ENCODE measurements at places on chromosomes 2 and 18.
A peak's percentile ranks its signal among the peaks of the same experiment; 100 is the strongest.

DNA sequence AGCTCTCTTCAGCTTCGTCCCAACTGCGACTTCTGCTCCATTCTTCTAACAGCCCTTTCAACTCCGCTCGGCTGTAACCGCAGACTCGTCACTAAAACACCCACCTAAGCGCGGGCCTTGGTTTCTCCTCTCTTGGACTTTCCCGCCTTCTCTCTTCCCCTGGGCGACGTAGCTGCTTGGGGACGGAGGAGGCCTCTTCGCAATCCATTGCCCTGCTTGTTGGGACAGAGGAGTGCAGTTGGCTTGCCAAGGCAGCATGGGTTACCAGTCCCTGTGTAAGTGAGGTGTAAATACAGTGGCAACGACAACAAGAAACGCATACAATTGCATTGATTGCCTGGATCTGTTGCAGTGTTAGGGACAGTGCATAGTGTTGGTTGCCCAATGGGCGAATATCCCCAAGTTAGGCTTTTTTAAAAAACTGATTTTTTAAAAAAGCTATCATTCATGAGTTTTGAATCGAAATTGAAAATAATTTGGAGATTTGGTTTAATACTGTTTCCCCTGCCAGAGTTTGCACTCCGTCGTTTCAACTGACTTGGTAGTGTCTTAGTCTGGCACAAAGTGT lies 484 bp upstream of the DARS1 start:
- peak; percentile 84 for DNase-seq

DNA sequence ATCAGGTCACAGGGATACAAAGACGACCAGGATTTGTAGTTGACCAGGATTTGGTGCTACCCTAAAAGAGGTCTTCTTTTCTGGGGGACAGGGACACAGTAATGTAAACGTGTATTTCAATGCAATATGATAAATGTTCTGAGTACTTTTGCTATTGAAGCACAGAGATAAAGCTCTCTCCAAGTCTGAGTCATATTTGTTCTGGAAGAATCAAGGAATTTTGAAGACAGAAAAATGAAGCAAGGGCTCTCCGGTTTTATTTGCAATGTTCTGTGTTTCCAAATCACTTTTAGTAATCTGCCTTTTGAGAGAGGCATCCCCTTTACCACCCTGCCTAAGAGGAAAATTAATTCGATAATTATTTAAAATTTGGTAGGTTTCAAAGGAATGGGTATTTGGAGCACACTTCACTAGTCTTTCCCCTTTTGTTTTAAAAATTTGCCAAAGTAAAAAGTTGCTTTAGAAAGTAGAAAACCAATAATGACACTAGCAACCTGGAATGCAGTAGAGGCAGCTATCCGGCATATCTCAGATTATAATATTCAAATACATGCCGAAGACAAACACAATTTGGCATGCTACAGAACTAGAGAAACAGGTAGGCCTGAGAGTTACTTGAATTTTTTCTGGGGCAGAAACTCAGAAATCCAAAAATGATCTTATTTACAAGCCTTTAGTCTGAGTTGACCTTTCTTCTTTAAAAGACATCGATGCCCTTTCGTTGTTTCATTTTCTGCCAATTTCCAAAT lies 82.7 kb downstream of the MREG start:
- no peak for DNase-seq

DNA sequence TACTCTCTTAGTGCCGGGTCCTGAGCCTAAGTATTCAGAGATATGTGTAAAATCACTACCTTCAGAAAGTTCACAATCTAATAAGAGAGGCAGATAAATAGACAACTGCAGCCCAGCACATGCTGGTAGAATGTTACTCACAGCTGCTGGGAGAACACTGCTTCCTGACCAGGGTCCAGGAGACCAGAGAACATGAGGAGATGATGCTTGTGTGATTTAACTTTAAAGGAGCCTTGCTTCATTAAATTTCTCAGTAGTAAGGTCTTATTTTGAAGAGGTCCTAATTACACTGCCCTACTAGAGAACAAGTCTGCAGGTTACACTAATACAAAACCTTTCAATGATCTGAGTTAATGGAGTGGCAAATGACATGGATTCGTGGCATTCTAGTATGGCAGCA lies 209.9 kb upstream of the TRIB2 start:
- DNase-seq = no peak

GRCh38 chr2:40401896-40402295 lies 50.0 kb downstream of the SLC8A1 start:
- DNase-seq = no peak

DNA sequence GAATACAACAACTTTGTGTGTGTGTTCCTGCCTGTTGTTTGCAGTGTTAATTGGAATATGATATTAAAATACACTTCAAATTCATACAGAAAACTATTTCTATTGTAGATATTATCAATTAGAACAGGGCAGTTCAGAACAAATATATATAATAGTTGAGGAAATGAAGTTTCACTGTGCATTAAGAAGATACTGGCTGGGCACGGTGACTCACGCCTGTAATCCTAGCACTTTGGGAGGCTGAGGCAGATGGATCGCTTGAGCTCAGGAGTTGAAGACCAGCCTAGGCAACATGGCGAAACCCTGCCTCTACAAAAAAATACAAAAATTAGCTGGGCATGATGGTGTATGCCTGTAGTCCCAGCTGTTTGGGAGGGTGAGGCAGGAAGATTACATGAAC lies 79.3 kb downstream of the ASAP2 start:
- no peak for DNase-seq

- DNase-seq = peak; percentile 52
Measured at GRCh38 chr2:181570833-181571661, 85.9 kb downstream of the CERKL start.

GRCh38 chr2:167100506-167100905 lies 212.2 kb downstream of the XIRP2 start:
- DNase-seq = no peak

DNA sequence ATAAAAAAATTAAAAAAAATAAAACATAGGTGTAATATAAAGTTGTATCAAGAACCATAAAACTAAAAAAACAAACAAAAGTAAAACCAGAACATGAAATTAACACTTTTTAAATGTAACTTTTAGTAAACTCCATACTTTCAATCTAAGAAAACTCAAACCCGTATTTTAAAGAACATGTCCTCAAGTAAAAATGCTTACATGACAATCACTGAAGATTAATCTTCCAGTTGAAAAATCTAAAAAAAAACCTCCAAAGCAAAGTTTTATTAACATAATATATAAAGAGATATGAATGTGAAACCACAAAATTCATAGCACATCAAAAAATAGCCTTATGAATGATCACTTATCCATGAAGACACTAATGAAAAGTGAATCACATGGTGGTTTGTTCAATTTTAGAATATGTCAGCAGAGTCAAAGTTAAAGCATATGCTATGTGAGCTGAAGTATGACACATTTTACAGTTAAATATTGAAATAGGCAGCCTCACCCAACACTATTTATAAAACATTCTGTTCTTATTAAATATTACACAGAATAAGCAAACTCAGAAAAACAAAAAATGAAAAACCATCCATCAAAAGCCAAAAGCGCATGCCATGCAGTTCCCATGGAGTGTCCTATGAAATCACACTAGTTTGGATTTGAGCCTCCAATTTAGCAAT lies 23.1 kb upstream of the CHAC2 start:
- DNase-seq = no peak
